ENCODE measurements at places on chromosomes 5 and 9.

DNA sequence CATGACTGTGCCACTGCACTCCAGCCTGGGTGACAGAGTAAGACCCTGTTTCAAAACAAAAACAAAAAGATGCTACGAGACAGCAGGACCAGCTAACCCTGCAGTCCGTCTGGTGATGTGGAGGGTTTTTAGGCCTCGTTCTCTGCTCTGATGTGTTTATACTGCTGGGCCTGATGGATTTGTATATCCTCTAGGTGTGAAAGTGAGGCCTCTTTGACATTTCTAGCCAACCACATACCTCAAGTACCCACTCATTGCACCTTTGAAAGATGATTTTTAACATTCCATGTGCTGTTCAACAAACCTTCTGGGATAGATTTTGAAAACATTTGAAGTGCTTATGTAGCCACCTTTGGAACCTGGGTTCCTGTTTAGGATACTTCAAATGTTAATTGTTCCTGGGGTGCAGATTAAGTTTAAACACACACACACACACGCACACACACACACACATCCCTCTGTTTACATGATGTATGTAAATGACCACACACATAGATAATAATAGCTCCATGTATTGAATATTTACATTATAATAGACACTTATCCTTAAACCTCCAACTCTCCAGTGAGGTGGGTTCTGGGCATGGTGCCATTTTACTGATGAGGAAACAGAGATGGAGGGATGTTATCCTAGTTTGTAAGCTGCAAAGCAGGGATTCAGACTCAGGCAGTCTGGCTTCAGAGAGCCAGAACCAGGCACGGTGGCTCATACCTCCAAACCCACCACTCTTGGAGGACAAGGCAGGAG is 48.8 kb upstream of the GOLPH3 start:
- no peak for DNase-seq

GRCh38 chr5:76652809-76653414 is 29.7 kb upstream of the F2RL2 start:
- no peak for DNase-seq

DNA sequence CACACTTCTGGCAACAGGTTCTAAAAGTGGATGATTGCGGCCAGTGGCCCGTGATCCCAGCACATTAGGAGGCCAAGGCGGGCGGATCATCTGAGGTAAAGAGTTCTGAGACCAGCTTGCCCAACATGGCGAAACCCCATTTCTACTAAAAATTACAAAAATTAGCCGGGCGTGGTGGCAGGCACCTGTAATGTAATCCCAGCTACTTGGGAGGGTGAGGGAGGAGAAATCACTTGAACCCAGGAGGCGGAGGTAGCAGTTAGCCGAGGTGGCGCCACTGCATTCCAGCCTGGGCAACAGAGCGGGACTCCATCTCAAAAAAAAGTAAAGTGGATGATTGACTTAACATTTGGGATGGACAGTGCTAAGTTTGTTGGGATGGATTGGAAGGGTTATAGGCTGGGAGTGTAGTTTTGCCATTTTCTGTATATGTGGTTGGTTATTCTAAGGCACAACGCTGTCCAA is 3.4 kb downstream of the MATR3 start:
- DNase-seq = no peak

- no peak for DNase-seq
Measured at GRCh38 chr5:170416526-170416925, 27.4 kb upstream of the KCNMB1 start.

- DNase-seq = no peak
Measured at GRCh38 chr5:83029912-83030311, 47.3 kb downstream of the TMEM167A start.

- no peak for DNase-seq
Measured at GRCh38 chr5:52632281-52632680, 155.4 kb upstream of the ITGA1 start.

DNA sequence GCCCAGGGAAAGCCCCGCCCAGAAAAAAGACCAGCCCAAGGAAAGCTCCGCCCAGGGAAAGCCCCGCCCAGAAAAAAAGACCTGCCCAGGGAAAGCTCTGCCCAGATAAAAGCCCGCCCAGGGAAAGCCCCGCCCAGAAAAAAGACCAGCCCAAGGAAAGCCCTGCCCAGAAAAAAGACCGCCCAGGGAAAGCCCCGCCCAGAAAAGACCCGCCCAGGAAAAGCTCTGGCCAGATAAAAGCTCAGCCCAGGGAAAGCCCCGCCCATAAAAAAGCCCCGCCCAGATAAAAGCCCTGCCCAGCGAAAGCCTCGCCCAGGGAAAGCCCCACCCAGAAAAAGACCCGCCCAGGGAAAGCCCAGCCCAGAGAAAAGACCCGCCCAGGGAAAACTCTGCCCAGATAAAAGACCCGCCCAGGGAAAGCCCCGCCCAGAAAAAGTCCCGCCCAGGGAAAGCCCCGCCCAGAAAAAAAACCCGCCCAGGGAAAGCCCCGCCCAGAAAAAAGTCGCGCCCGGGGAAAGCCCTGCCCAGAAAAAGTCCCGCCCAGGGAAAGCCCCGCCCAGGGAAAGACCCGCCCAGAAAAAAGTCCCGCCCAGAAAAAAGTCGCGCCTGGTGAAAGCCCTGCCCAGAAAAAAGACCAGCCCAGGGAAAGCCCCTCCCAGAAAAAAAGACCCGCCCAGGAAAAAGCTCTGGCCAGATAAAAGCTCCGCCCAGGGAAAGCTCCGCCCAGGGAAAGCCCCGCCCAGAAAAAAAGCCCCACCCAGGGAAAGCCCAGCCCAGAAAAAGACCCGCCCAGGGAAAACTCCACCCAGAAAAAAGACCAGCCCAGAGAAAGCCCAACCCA is 11.9 kb downstream of the GRIN1 start:
- DNase-seq = no peak

- DNase-seq = peak; percentile 51
Measured at GRCh38 chr9:37528652-37529471, 43.1 kb downstream of the POLR1E start.

DNA sequence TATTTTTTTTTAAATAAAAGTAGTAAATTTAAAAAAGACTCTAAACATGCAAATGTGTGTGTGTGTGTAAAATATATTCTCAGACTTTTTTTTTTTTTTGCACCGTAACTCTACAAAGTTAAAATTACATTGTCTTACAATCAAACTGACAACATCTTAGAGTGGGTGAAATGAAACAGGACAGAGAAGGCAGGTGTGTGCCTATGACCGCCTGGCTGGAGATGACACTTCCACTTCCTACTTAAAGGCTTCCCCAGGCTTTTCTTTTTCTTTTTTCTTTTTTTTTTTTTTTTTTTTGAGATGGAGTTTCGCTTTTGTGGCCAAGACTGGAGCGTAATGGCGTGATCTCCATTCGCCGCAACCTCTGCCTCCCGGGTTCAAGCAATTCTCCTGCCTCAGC is 2.7 kb upstream of the AK1 start:
- DNase-seq = no peak

GRCh38 chr5:177098470-177099141 is 11.9 kb downstream of the FGFR4 start:
- no peak for DNase-seq

DNA sequence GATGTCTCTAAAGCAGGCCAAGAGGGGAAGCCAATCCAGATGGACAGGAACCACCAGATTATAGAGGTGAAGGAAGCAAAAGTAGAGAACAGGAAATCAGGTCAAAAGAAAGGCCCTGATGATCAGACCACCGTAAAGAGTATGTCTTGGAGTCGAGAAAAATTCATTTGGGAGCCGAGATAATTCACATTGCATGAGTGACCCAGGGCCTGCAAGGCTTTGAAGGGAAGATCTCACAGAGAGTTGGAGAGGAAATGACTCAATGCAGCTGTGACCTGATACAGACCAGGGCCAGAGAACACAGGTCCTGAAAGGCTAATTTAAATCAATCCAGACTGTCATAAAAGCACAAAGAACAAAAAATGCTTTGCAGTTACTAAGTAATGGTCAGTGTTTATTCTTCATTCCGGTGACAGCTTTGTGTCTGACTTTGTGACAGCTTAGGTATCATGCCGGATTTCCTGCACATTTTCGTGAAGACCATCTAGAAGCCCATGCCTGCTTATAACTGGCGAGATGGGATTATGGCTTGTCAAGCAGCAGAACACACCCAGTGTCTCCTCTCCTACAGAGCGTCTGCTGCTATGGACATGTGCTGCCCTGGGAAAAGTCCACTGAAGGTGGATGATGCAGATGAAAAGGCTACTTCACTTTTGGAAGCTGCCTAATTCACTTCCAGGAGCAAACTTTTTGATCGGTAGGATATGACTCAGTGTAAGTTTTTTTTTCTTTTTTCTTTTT is 5.8 kb upstream of the ACTBL2 start:
- DNase-seq = no peak

DNA sequence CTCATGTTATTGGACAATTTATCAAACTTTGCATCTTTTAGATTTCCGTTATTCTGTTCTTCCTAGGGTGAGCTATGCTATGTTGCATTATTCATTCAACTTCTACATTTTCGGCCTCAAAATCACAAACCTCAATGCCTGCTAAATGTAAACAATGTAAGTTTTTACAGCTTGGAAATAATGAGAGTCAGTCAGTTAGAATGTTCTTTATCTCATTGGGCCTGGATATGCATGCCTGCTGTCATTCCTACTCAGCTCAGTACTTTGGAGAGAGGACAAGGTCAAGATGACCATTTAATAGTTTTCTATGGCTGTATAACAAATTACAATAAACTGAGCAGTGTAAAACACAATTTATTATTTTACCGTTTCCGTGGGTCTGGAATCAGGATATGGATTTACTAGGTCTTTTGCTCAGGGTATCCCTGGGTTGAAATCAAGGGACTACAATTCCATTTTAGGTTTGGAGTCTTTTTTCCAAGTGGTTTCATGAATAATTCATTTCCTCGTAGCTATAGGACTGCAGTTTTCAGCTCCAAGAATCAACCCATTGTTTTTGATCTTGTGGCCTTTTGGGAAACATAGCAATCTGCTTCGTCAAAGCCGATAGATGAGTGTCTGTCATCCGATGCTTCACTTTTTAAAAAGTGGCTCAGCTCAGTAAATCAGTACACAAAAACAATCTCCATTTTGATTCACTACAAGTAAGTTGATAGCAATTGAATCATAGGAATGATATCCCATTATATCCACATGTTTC is 1143.2 kb upstream of the CDH6 start:
- DNase-seq = no peak

DNA sequence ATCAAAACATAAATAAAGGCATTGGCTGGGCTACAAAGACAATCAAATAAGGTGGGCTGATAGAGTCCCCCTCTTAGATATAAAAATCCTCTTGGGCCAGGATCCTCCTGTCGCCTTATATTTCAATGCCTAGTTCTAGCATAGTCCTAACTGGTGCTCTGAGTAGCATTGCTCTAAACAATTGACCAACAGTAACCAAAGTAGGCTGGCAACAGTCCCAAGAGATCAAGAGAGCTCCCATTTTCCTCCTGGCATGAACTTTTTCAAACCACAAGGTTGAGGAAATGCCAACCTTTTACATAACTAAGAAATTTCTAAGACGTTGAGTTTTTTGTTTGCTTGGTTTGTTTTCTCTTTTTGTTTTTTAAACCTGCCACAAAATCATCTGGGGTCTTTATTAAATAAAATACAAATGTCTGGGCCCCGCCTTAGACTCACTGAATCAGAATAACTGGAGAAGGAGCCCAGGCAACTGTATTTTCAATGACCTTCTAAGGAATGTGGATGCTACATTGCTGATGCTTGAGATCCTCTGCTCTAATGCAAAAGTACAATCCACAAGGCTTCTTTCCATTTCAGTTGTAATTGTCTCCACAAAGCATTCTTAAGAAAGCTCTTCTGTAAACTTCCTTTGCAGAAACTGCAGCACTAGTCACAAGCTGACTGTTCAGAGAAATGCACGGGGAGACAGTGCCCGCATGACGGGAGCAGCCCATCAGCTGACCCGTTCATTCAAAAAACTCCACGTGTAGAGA is 2.9 kb downstream of the SLC45A2 start:
- no peak for DNase-seq

DNA sequence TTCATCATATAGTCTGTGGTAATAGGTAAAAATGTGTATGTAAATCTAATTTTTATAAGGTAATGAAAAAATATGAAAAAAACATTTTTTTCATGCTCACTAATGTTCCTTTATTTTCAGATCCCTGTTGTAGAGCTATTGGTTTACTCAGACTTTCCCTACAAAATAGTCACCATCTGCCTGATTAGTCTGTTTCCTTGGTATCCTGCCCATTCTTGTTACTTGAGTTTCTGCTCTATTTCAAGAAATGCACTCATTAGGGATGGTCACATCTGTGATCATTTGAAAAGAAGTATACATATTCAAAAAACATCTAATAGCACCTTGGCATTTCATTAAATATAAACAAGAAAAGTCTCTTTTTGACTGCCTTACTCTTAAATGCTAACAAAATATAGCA is 21.6 kb upstream of the RASA1 start:
- DNase-seq = no peak

DNA sequence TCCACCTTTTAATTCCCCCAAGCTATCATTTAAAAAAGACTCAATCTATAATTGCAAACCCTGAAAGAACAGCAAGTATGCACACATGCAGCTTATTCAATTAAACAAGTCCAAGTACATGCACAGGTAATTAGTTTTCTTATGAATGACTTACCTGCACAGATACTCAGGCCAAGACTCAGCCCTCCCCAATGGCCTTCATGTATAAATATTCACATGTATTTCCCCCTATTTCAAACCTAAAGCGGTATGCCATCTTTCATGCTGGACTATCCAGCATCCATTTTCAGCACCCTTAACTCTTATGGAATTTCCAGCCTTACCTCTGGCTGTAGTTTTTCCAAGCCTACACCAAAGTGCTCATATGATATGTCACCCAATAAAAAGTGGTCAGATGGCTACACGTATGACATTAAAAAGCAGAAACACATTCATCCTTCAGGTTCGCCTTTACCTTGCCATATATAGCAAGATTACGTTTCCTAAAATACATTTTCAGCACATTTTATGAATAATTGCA is 205.5 kb downstream of the MEF2C start:
- no peak for DNase-seq

GRCh38 chr5:171813813-171814490 is 28.3 kb downstream of the SMIM23 start:
- DNase-seq = no peak

GRCh38 chr5:174325961-174326360 is 280.5 kb downstream of the NSG2 start:
- DNase-seq = no peak

- no peak for DNase-seq
Measured at GRCh38 chr9:78786794-78787193, 489.9 kb downstream of the PSAT1 start.

Data from effector memory CD8-positive, alpha-beta T cell (primary cell).